OCI-LY7 (cell line): ENCODE measurements at places on chromosomes 11 and 22.
A peak's percentile ranks its signal among the peaks of the same experiment; 100 is the strongest.

DNA sequence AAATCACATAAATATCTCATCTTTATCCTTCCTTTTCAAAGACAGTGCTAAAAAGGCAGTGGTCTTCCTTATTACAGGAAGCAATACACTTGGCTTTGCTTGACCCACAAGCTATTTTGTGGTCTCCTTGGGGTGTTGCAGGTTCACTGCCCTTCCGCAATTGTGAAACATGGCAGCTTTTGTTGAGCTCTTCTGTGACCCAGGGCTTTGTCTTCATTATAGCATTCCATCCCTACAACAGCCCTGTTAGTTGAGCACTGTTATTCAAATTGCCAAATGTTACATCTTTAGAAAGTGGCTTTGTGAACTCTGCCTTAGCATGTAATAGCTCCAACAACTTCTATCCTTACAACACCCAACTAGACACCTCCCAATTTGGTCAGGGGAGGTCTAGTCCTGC, 107.1 kb downstream of the OPCML start:
- no peak for DNase-seq

DNA sequence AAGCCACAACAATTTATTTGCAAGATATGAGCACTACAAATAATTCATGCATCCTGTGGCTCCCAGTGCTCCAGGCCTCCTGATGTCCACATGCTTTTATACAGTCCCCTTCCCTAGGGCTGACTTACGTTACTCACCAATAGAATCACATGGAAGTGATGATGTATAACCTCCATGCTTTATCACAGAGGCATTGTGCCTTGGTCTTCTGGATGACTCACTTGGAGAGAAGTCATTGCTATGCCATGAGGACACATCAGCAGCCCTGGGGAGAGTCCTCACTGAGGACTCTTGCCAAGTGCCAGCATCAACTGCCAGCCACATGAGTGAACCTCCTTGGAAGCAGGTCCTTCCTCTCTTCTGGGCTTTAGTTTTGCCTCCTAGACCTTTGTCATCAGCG, 22.0 kb upstream of the IGSF9B start:
- DNase-seq = no peak

- DNase-seq = no peak
Observed at GRCh38 chr11:78251083-78251775, 62.5 kb downstream of the USP35 start.

DNA sequence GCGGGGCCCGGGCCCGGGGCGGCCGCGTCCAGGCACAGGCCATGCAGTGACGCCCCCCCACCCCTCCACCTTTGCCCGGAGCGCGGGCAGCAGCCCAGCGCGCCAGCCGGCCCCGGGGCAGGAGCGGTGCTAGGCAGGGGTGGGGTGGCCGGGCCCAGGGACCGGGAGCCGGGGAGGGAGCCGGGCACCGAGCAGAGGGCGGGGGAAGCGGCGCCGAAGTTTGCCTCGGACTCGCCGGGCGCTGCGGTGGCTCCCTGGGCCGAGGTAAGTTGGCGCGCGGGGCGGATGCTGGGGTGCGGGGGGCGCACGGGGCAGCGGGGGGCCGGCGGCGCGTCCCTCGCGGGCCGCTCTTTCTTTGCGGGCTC, 332 bp downstream of the TEAD1 start:
- peak; percentile 24 for DNase-seq

DNA sequence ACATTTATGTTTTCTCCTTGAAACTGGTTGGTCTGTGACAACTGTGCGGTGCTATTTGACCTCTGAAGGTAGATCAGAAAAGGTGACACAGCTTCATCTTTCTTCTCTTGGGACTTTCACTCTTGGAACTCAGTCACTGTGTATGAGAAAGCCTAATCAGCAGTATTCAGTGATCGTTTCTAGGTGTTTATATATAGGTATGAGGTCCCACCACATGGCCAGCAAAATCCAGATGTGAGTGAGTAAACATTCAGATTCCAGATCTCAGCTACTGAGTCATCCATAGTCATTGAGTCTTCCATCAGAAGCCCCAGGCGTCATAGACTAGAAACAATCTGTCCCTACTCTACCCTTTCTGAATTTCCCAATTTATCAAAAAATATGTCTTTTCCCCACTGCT, 117.3 kb upstream of the CTSC start:
- no peak for DNase-seq

GRCh38 chr11:69076129-69076791, 27.5 kb downstream of the TPCN2 start:
- no peak for DNase-seq

DNA sequence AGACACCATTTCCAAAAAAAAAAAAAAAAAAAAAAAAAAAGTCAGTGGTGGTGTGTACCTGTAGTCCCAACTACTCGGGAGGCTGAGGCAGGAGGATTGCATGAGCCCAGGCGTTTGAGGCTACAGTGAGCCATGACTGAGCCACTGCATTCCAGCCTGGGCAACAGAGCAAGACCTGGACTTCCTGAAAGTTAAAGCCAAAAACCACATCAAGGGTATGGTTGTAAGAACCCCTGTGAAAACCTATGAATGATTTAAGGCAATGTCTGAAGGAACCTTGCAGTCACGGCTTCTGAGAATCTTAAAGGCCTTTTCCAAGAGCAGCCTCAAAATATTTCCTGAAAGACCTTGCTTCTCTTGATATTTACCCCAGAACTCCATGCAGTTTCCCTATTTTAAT, 30.5 kb upstream of the MSANTD2 start:
- DNase-seq = no peak

- no peak for DNase-seq
Observed at GRCh38 chr11:132519241-132519815, 1013.0 kb downstream of the OPCML start.

DNA sequence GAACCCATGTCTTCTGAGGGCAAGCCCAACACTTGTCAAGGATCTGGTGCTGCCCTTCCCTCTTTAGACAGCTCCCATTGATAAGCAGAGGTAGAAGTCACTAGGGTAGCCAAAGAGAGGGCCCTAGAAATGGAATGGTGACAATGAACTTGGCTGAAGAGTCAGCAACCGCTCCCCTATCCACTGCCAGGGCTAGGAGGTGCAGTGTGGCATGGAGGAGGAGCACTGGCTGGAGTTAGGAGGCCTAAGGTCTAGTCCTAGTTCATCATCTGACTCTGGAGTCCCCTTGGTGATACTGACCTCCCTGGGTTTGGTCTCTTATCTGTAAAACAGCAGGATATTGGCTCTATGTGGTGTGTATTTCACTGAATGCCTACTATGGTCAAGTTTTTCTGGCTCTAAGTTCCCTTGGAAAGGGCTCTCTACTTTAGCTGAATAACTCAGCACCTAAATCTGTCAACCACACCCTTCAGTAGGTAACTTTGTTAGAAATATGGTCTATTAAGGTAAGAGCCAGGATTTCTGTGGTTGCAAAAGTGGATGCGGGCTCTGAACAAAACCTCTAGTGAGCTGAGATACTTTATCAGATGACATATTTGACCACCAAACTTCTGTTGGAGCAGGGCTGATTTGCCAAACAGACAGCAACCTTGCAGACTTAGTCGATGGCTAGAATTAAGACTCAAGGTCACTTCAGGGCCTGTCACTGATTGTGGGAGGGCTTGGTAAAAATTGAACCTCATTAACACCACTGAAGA, 10.5 kb downstream of the TIMP3 start:
- no peak for DNase-seq

DNA sequence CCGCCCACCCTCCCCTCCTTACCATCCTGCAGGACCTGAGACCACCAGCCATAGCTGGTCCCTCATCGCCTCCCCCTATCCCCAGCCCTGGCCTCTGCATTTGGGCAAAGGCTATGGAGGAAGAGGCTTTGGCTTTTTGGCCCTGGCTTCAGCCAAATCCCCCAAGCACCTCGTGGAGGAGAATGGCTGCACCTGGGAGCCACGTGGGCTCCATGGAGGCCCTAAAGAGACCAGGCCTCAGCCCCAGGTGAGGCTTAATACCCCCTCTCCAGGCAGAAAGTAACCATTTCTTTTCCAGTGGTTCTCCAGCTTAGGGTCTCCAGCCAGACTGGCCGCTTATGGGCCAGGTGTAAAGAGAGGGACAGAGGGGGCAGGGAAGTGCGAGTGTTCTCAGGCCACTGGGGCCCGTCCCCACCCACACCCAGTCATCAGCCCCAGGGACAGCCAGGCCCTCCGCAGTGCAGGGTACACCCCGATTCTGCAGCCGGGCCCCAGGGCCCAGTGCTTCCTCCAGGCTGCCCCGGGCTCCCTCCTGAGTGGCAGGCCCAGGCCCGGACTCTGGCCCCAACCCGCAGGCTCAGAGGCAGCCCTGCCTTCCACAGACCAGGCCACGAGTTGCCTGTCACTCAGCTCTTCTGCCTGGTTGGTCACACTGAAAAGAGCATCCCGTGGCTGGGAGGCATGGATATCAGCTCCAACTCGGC, 26.4 kb downstream of the CDKN1C start:
- no peak for DNase-seq

- DNase-seq = no peak
Observed at GRCh38 chr11:64502634-64503033, 88.4 kb upstream of the SLC22A12 start.

DNA sequence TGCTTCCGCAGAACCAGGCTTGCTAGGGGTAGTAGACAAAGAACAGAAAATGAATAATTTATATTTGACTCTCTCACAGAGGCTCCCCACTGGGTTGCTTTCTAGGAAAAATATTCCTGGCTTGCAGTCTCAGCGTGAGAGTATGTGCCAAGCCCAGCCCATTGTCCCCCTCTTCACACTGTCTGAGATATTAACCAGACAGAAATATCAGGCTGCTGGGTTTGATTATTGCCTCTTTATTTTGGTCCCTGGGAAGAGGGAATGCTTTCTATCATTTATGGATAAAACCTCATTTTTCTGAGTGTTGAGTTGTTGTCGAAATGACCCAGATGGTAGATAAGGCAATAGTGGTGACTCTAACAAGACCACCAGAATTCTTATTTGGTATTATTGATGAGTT, 367.9 kb downstream of the METTL15 start:
- no peak for DNase-seq
